RPMI7951 (cell line): ENCODE measurements at places on chromosomes 1 and 21. TPM values are rescaled to one million over a fixed set of nuclear protein-coding genes. Genes with fewer than 3 reads are reported as not detected.

The KCNA3 gene
- total RNA-seq, result under 0.01 and 0.10 TPM in 2 replicates

The LENEP gene
- 1.7 TPM in 1 of 2 replicates, not detected in the other for total RNA-seq

The TENT5C gene
- 0.36 and 0.78 TPM in 2 replicates for total RNA-seq

The SPRR2D gene
- not detected in 2 replicates for total RNA-seq

The CLCNKB gene
- not detected in 2 replicates for total RNA-seq

The NHLH1 gene
- not detected in 2 replicates for total RNA-seq

The GABPB2 gene
- total RNA-seq, result 6.3 and 6.7 TPM in 2 replicates

The HSPA6 gene
- 0.12 TPM in 1 of 2 replicates, not detected in the other for total RNA-seq

The STMN1 gene
- total RNA-seq, result 341 and 495 TPM in 2 replicates

The ZNF436 gene
- 15.7 and 21.1 TPM in 2 replicates for total RNA-seq

The SLC45A1 gene
- total RNA-seq, result 0.20 and 0.84 TPM in 2 replicates
